Activated naive CD4-positive, alpha-beta T cell treated with anti-CD3 and anti-CD28 coated beads, Interleukin-2, amount 10 ng/mL, durations not matched to agents 7 days and 5 days (primary cell): ENCODE measurements at places on chromosomes 1 and 21.

GRCh38 chr1:64199154-64199553 is 4.3 kb upstream of the UBE2U start:
- DNase-seq = no peak

DNA sequence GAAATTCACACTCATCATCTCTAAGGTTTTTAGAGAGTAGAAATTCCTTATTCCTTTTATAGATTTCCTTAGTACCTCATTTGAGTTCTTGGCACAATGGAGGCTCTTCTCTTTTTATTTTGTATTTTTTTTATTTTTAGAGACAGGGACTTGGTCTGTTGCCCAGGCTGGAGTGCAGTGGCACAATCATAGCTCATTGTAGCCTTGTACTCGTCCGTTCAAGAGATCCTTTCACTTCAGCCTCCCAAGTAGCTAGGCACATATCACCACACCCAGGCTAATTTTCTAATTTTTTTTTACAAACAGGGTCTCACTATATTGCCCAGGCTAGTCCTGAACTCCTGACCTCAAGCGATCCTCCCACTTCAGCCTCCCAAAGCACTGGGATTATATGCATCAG is 29.6 kb downstream of the RGL1 start:
- no peak for DNase-seq

DNA sequence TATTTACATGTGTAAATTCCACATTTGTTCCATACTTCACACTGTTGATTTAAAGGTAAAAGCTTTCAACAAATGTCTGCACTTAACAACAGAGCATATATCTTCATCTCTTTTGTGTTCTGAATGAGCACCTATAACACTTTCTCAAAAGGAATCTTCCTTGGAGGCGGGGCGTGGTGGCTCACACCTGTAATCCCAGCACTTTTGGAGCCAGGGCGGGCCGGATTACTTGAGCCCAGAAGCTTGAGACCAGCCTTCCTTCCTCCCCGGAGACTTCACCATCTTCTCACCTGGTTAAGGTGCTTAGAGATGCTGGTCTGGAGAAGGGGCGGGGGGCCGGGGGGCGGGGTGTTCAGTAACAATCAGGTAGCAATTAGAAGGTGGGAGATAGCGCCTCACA is 16.5 kb downstream of the RYR2 start:
- DNase-seq = no peak

- DNase-seq = no peak
These were observed 858.7 kb downstream of the USP25 start for GRCh38 chr21:16588433-16588860.

DNA sequence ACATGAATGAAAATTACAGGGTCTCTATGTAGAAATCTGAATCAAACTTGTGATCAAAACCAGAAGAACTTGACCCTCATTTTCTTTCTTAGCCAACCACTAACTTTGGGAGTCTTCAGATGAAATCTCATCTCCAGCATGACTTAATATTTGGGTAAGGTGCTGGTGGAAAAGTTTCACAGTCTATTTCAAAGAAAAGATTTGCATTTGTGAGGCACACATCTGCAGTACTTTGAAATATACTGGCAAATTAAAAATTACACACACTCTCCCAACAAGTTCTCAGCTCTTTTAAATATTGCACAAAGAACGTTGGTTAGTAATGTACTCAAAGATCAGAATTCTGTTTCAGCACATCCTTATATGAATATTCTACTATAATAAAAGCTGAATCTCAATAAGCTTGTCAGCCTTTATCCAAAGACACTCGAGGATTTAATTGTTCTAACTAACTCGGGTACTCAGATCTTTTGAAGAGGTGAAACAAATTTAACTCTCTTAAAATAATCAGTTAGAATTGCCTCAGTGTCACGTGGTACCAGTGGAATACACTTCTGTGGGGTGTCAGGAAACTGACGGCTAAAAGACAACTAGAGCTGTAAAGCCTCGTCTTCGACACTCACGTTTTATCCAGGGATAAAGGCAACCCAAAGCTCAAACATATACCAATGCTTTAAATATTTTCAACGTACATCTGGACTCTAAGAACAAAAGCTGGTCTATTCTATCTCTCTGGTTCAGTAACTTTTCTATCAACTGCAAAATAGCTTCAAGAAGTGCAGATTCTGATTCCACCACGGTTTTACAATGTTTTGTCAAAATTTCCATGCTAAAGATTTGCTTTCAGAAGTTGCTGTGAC is 19.0 kb downstream of the SAMSN1 start:
- DNase-seq = no peak

DNA sequence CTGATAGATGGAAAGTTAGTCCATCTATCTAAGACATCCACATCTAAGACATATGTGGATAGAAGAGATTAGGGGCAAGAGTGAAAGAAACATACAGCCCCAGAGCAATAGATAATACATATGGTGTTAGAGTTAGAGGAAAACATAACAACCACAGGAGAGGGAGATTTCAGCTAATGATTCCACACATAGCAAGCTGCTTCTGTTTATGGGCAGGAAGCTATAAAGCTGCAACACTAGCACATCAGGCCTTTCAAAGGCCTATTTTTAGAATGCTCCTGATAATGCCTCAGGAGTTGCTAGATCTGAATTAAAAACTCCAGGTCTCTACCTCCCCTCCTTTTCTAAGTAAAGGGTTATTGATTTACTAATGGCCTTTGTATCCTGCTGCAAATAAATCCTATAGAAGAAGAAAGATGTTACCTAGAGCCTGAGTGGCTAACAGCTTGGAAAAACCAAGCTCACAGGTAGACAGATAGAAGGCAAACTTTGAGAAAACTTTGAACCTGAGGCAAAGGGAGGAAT is 36.1 kb downstream of the BRINP2 start:
- no peak for DNase-seq

GRCh38 chr1:99347041-99347684 is 82.9 kb downstream of the PLPPR4 start:
- no peak for DNase-seq

GRCh38 chr1:53001128-53001527 is 60.9 kb upstream of the PODN start:
- no peak for DNase-seq

DNA sequence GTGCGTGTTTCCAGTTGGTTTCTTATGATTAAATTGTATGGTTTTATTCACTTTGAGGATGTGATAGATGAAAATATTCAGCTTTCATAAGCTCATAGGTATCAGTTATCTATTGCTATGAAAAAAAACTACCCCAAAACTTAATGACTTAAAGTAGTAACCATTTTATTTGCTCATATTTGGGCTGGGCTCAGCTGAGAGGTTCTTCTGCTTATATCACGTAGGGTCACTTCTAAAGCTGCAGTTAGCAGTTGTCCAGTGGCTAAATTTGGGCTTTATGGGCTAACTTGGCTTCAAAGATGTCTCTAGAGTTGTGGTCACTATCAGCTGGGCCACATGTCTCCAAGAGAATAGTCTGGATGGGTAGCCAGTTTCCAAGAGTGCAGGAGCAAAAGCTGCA is 206.4 kb upstream of the LYPLAL1 start:
- no peak for DNase-seq

DNA sequence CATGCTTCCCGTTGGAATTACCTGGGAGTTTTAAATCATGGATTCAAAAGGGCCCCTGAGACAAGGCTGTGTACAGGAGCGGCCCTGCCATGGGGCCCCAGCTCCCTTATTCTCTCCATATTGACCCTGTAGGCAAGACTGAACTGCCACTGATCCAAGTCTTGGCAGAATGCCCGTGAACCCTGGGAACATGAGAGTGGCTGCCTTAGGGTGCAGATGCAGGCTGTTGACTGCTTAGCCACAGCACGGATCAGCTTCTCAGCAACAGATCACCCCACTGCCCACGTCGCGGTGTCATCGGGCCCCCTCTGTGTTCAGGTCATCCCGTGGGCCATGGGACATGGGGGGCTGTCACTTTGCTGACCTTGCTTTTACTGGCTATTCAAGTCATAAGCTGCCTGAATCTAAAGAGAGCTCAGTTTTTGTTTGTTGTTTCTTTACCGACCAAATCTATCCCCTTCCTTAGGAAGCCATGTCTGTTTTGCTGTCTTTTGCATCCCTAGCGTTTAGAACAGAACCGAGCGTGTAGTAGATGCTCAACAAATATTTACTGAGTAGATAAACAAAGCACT is 83.4 kb downstream of the MATN1 start:
- DNase-seq = no peak

DNA sequence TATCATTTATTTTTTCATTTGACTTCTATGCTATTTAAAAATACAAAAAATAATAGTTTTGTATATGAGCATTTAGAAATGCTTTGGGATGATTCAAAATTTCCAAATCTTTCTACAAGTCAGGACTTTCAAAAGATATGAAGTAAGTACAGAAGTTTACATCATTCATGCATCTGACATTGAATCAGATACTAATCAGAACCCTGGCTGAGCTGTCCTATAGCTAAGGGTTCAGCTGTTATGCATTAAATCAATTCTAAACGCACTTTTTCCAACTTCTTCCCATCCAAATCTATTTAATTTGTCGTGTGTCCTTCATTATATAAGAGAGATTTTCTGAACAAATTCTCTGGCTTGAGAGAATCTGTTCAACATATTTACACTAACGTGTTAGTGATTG is 779.4 kb downstream of the LTN1 start:
- DNase-seq = no peak

DNA sequence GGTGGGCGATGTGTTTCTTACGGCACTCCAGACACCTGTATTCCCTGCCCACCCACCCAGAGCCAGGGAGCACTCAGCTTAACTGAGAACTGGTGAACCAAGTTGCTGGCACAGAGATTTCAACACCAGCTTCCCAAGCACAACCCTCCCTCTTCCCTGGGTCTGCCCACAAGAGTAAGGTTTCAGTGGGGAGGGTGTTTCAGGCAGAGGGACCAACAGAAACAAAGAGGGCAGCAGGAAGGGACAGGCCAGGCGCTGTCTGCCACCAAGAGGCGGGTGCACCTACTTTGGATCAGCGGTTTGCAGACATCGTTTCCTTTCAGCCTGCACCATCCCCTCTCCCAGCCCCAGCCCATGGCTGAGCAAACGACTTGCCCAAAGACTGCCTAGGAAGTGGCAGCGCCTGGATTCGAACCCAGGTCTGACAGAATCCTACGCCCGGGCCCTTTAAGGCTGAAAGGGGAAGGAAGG is 21.9 kb upstream of the ALDH4A1 start:
- peak; percentile 37 for DNase-seq

DNA sequence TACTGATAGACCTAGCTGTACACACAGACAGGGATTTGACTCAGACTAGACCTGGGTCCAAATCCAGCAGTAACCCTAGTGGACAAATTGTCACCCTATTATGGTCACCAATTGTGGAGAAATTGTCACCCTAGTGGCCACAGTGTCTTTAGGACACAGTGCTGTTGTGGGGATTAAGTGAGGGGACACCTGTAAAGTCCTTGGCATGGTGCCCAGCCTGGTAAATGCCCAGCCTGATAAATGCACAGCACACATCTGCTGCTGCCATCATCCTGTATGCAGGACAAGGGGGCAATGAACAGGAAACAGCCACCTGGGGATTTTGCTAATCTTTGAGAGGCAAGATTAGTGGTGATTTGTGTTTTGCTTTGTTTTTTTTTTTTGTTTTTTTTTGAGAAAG is 2.3 kb downstream of the TMEM61 start:
- no peak for DNase-seq

GRCh38 chr1:26213335-26213905 is 20.6 kb upstream of the CEP85 start:
- no peak for DNase-seq

DNA sequence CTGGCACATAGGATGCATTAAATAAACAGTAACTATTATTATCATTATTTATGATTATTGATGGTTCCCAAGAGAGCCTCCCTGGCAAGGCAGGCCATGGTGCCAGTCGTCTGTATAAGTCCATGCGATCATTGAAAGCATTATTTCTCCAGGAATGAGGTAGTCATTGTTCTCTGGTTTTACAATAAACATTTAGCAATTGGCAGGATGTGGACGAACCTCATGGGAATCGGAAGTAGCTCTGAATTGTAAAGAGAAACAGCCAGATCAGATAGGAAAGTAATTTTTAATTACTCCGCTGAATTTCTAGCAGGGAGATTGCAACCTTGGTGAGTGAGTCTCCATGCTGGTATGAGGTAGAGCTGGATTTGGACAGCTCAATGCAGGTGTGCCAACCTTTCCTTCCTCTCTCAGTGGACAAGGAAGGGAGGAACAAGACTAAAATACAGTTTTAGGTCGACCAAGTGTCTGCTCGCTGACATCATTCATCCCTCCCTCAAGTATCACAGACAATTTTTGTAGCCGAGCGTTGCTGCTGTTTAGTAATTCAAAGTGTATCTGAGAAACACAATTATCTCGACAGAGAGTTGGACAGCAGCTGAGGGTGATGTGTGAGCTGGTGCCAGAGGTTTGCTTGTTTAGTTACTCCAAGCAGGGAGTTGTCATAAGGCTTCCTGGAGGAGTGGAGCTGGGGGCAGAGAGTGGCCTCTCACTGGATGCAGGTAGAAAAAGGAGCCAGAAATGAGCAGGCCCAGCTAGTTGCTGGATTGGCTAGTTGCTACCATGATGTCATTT is 250.8 kb downstream of the KCNJ6 start:
- DNase-seq = no peak

DNA sequence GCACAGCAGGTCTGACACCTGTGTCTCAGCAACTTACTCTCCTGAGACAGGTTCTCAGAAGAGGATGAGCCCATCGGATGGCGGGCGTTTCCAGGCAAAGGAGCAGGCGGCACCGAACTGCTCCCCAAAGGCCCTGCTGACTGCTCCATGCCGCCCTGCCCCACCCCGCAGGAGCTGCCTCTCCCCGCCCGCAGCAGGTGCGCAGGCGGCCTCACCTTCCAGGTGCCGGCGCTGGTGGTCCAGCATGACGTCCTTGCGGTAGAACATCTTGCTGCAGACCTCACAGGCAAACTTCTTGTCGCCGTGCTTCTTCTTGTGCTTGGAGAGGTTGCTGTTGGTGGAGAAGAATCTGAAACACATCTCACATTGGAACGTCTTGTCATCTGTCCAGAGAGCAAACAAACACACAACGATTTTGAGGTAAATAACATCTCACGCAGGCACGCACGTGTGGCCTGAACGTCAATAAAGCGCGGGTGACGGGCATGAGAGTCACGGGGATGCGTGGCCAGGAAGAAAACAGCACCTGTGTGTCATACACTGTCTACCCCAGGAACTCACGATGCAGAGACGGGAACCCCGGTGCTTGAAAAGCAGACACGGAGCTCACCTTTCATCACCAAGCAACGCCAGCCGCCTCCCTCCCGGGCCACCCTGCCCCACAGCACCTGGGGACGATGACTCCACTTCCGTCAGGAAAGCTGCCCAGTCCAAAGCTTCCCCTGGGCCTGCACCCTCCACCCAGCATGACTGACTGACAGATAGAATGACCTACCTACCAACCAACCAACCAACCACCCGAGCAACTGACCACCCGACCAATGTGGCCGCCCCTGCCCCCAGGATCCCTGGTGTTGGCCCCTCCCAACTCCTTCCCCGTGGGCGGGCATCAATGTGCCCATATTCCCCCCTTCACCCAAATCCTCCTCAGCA is 50.9 kb downstream of the PRDM15 start:
- DNase-seq = peak; percentile 19

DNA sequence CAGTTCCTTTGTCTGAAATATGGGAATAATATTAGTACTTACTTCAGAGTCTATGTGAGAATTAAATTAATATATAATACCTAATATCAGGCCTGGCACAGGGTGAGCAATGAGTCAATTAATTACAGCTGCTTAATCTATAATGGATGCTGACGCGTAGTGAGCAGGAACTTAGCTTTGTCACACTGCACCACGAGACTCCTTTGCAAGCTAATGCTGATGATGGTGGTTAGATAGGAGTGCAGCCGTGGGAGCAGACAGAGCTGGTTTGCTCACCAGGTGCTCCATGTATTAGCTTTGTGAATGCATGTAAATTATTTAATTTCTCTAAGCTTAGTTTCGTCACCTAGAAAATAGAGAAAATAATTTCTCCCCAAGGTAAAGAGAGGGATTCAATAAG is 35.1 kb downstream of the KCNJ15 start:
- DNase-seq = no peak
